ENCODE measurements at places on chromosomes 16 and 17.

DNA sequence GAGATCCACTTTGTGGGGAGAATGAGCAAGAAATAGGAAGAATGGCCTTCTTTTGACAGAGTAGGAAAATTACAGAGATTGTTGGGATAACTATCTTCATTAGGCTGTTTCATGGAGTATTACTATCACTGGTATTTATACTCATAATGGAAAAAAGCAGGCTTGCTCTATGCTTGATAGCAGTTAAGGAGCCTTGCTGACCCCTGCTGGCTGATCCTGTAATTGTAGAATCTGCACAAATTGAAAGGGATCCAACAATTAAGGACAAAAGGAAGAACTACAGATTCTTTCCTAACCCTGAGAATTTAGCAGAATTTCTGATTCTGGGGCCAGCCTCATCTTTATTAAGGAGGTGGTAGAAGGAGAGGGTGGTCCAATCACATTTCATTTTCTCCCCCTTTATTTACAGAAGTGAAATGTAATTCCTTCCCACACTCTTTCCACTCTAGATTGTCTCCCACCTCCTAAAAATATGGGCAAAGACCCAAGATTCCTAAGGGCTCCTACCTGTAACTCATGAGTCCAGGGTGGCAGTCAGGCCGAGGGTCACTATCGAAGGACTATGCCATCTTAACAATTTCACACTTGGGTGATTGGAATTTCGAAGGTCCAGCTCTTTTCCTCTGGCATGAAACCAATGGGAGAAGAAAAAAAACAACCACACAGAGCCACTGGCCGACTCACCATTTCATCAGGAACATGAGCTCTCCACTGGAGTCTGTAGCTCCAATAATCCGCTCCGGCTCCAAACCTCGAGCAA is 26.3 kb downstream of the NFE2L1 start:
- DNase-seq = peak; percentile 47

DNA sequence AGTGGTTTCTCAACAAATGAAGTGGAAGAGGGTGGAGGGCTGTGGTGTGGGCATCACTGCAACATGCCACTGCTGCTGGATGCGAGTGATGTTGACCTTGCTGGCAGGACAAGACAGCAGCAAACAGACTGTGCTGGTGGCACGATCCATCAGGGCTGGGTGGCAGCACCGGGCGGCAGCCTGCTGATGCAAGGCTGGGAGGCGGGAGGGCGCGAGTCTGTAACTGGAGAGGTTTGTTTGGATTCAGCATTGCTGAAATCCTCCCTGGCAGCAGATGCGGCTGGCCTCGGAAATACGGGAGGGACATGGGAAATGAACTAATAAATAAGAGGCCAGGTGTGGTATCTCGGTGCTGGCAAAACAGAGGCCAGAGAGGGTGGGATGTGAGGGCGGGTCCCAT is 224.2 kb downstream of the ENGASE start:
- no peak for DNase-seq

- no peak for DNase-seq
Measured at GRCh38 chr17:79749958-79750357, 19.2 kb downstream of the ENPP7 start.

DNA sequence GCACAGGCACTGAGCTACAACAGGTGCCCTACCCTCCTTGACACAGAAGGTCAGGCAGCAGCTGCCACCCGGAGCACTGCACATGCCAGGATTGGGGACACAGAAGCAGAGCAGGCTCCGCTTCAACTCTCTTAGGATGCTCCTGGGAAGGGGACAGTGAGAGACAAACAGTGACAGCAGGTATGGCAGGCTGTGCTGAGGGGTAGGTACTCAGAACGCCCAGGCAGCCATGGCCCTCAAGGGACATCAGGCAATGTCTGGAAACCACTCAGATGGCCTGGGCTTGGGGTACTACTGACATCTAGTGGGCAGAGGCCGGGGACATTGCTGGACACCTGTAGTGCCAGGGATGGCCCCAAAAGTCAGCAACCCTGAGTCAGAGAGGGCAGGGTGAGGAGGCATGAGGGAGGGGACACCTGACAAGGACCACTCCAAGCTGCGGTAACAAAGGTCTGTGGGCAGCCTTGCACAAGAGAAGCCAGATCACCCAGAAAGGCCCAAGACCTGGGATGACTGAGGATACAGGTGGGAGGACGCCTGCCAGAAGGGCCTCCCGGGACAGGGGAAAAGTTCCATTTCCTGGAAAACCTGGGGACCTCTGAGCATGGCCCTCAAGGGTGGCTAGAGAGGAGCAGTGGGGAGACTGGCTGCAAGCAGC is 21.2 kb downstream of the PEMT start:
- no peak for DNase-seq

DNA sequence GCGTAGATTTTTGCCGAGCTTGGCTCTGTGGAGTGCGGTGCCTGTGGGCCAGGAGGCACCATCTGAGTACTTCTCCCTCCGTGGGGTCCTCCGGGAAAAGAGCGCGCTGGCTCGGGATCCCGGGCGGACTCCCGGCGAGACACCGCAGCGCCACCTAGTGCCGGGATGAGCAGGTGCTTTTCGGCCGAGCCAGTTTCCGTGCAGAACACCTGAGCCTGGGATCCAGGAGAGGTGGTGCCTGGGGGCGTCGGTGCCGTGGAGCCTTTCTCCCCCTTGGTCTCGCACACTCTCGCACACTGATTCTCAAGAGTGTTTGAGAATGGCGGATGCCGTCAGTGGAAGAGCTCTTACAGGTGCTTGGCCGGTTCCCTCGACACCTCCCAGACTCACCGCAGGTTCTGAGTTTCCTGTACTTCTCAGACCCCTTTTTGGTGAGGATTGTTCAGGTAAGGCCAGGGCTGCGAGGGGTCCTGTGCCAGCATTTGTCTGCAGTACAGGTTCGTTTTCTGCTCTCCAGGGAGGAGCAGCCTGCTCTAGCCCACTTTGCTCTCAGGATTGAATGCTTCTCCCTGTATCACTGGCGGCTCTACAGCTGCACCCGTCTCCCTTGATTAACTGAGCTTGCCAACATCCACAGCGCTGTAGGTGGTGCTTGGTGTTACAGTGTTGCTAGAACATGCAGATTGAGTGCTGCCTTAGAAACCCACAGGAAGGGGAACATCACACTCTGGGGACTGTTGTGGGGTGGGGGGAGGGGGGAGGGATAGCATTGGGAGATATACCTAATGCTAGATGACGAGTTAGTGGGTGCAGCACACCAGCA is 23.3 kb downstream of the TBCD start:
- peak; percentile 35 for DNase-seq

DNA sequence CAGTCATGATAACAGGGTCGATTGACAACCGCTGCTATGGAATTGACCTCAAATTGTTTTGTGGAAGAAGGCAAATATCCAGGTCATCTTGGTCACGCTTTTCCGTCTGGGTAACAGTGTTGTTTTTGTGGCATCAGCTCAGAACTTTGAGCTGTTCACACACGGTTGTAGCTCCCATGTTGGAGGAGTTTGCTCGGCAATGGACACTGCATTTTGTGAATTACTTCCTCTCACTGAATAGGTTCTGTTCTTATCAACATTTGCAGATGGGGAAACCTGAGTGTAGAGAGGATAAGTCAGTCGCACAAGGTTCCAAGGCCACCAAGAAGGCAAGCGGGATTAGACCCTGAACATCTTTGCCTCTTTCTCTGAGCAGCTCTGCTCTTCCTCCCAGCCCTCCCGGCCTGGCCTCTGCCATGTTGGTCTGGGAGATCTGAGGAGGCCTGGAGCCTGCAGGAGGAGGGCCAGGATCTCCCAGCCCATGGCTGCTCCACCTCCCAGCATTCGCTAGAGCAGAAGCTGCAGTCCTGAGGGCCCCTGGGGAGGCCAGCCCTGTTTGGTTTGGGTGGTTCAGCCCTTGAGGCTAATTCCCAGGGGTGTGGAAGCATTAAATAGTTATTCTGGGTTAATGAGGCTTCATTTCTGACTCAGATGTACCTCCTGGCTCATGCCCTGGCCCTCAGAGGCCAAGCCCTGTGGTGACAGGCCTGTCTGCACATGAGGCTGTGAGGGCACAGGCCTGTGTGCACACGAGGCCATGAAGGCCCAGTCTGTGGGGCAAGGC is 154.1 kb upstream of the PLCG2 start:
- no peak for DNase-seq

DNA sequence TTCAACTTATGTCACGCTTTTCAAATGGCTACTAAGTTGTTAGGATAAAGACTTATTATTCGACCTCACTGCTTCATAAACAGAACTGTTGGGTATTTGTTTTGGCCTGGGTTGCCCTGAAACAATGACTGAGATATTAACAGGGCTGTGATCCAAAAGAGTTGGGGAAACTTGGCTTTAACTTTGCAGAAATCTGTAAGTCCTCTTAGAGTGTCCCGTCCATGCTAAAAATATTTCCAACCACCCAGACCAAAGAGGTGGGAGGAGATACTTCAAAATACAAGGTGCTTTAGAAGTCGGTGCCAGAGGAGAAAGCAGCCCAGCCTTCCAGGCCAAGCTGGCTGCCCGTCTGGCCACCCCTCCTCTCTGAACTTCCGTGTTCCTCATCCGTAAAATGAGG is 16.1 kb upstream of the SPATA32 start:
- DNase-seq = no peak

DNA sequence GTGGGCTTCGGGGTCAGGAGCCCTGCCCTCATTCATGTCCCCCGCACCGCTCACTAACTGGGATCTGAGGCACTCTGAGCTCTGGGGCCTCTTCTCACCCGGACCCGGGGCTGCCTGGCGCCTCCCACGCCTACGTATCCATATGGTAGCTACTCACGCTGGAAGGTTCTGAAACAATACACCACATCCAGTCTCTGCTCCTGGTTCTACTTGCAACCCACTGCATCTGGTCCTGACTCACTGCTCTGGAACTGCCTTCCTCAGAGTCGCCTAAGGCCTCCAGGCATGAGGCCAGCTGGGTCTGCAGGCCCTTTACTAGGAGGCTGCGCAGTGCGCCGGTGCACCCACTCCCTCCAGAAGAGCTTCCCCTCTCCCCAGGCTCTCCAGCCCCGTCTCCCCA is 18.1 kb downstream of the USP36 start:
- no peak for DNase-seq

DNA sequence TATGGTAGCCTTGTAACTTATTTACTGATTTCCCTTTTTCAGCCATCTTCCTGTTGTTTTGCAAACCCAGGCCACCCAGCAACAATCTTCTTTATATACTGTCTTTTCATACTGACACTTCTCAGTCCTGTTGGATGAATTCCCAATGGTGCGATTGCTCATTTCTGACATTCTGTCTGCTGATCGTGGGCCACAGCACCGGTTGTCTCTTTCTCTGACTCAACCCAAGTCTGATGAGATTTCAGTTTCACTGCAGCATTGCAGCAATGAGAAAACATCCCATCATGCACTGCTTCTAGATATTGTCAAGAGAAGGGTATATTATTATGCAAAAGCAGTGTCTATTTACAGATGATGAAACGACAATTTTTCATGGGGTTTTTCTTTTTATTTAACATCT is 349.2 kb upstream of the HSBP1 start:
- no peak for DNase-seq

- DNase-seq = no peak
Measured at GRCh38 chr17:69175625-69176456, 34.1 kb upstream of the ABCA6 start.

DNA sequence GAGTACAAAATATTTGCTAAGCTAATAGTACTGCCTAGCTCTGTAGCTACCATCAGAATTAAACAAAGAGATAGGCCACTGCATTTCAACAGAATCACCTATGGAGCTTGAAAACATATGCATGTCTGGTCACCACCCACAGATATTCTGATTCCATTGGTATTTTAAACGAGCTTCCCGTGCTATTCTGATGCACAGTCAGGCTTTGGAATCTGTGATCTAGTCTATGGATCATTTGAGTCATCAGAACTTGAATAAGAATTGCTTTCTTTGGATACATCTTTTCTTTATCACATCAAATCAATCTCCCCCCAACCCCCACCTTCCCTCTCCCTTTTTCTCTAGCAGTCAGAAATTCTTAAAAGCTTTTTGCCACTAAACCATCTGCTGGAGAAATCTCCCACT is 124.7 kb downstream of the NPIPB5 start:
- no peak for DNase-seq

- no peak for DNase-seq
Measured at GRCh38 chr16:66444049-66444481, 17.0 kb downstream of the BEAN1 start.

- no peak for DNase-seq
Measured at GRCh38 chr16:20191566-20191965, 117.9 kb upstream of the GPR139 start.

DNA sequence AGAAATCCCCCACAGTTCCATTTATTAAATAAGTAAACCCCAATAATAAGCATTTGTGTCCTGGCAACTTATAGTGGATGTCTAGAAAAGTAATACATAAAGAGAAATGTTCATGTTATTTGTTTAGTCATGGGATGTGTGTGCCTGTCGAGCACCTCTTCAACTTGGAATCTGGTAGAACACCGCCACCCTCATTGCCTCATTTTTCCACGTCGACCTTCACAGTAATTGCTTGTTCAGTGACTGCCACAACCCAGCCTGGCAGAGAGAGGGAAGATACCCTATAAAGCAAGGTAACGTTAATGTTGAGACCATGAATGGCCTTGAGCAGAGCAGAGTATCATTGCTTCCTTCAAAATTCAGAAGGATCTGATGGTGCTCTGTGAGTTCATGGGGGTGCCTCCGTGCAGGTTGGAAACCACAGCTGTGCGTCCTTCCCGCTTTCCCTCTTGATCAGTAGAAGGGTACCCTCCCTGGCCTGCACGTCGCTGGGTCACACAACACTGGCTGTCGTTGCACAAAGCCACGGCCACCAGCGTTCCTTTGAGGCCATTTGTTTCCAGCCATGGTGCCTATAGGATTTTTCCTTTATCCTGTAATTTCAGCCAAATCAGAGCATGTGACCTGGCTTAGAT is 3.7 kb upstream of the DNASE1 start:
- no peak for DNase-seq

- no peak for DNase-seq
Measured at GRCh38 chr17:33200587-33200986, 92.5 kb downstream of the ASIC2 start.

GRCh38 chr16:935684-936083 is 35.1 kb downstream of the LMF1 start:
- no peak for DNase-seq

GRCh38 chr17:71634376-71634775 is 486.4 kb upstream of the SOX9 start:
- no peak for DNase-seq

- DNase-seq = no peak
Measured at GRCh38 chr16:72836985-72837384, 210.9 kb downstream of the ZFHX3 start.

DNA sequence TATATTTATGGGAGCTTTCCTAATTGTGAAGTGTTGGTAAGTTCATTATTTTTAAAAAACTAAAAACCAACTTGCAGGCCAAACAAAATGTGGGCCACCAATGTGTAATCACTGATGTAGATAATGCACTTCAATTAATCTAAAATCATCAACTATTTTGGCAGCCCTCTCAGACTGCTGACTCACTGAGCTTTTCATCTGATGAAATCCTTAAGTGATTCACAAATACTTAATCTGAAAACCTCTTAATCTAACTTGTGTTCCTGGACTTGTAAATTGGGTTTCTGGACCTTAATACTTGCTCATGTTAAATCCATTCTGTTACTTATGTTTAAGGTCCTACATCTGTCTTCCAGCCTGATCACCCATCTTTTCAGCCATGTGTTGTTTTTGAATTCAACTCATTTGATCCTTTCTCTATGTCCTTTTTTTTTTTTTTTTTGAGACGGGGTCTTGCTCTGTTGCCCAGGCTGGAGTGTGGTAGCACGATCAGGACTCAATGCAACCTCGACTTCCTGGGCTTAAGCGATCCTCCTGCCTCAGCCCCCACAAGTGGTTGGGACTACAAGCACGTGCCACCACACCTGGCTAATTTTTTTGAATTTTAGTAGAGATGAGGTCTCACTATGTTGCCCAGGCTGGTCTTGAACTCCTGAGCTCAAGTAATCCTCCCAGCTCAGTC is 39.0 kb downstream of the PRKCB start:
- DNase-seq = no peak

Data from NCI-H526 (cell line).